ENCODE measurements at places on chromosomes 4 and X. TPM values are rescaled to one million over a fixed set of nuclear protein-coding genes. Genes with fewer than 3 reads are reported as not detected.

Gene SSX2
- not detected for total RNA-seq

Gene MTMR1
- 17.0 TPM for total RNA-seq

Gene SLC10A4
- 8.0 TPM for total RNA-seq

Gene MAGEA11
- total RNA-seq = not detected

Gene RAB40A
- total RNA-seq = not detected

Gene ACE2
- total RNA-seq = not detected

Gene TNIP2
- total RNA-seq = 31.0 TPM

Gene BCORL1
- 4.8 TPM for total RNA-seq

Gene ZCCHC12
- 0.11 TPM for total RNA-seq

Gene NLGN4X
- total RNA-seq = not detected

Gene GABRE
- 33.7 TPM for total RNA-seq

Gene RAB41
- not detected for total RNA-seq

Gene ZBTB33
- total RNA-seq = 12.1 TPM

Gene RRH
- not detected for total RNA-seq

Gene DACH2
- total RNA-seq = not detected

Gene RPGR
- total RNA-seq = 5.5 TPM

Gene SOX3
- total RNA-seq = not detected

Gene ARSH
- not detected for total RNA-seq

Gene PLP1
- not detected for total RNA-seq

Gene SPANXB1
- total RNA-seq = 1.9 TPM

Gene CFP
- total RNA-seq = 0.88 TPM

Gene MAGEB1
- not detected for total RNA-seq

Gene PHOX2B
- total RNA-seq = not detected

Gene ITM2A
- total RNA-seq = not detected

Gene SH3RF1
- total RNA-seq = 11.2 TPM

Gene SASH3
- not detected for total RNA-seq

Gene DSPP
- not detected for total RNA-seq

Gene SPANXN4
- not detected for total RNA-seq

Gene DNAAF6
- total RNA-seq = not detected

Gene NALF2
- total RNA-seq = 5.5 TPM

Gene EMCN
- not detected for total RNA-seq

Gene HSD17B13
- 0.06 TPM for total RNA-seq

Gene CT45A10
- not detected for total RNA-seq

Gene ARHGAP36
- total RNA-seq = not detected

Gene RTL3
- 0.05 TPM for total RNA-seq

Gene FREM3
- total RNA-seq = not detected

Gene PPEF2
- 0.46 TPM for total RNA-seq

Measured in A549 treated with RU486 at 1 μM for 4 hours (cell line).